Central memory CD4-positive, alpha-beta T cell (primary cell): ENCODE measurements at places on chromosomes 5 and 9.

- DNase-seq: no peak
These were observed 21.1 kb upstream of the GAS1 start for GRCh38 chr9:86968258-86968920.

GRCh38 chr5:127235136-127235535 lies 55.5 kb upstream of the MEGF10 start:
- no peak for DNase-seq

DNA sequence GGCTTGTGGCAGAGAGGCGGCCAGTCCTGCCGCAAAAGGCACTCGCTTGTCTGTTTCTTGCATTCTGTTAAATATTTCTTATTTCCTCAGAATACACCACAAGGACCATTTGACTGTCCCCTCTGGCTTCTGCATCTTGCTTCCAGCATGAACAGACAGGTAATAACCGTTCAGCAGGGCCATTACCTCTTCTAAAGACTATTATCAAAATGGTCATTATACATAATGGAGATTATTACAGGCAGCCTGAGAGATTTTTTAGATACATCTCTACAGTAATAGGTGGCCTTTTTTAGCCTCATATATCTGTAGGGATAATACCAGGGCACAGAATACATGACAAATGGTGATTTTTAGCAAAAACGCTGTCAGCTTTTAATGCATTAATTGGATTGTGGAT lies 382.0 kb downstream of the PSAT1 start:
- no peak for DNase-seq

DNA sequence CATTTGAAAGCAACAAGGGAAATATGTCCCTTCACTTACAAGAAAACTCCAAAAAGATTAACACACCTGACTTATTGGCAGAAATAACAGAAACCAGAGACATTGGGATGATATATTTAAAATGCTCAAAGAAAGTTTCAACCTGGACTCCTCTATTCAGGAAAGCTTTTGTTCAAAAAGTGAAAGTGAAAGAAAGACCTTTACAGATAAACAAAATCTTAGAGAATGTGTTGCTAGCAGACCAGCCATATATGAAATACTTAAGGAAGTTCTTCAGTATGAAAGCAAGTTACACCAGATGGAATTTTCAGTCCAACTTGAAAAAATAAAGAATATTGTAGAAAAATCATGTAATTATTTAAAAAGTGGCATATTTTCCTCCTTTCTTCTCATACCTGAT lies 1075.1 kb downstream of the NR2F1-AS1 start:
- DNase-seq: no peak

- DNase-seq: no peak
These were observed 222.2 kb upstream of the TMEM161B start for GRCh38 chr5:88490874-88491273.

DNA sequence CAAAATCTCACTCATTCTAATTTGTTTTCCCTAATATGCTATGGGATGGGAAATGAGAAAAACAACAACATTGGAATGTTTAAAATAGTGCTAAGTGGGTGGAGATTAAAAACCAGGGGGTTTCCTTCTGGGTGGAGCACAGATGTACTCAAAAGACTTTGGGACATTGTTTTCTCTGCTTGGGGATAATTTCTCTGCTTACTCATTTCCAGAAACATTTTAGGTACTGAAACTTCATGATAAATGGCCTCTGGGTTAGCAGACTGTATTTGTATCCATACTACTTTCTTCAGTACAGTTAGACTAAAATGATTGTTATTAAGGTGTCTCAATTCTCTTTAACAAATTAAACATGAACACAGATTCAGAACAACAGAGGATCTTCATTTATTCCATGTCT lies 17.4 kb downstream of the ELOVL7 start:
- no peak for DNase-seq

GRCh38 chr9:125463926-125464325 lies 202.3 kb downstream of the GAPVD1 start:
- DNase-seq: no peak

- DNase-seq: no peak
These were observed 285.6 kb downstream of the PRR16 start for GRCh38 chr5:120749737-120750136.

- no peak for DNase-seq
These were observed 6.9 kb downstream of the SREK1 start for GRCh38 chr5:66151030-66151429.

DNA sequence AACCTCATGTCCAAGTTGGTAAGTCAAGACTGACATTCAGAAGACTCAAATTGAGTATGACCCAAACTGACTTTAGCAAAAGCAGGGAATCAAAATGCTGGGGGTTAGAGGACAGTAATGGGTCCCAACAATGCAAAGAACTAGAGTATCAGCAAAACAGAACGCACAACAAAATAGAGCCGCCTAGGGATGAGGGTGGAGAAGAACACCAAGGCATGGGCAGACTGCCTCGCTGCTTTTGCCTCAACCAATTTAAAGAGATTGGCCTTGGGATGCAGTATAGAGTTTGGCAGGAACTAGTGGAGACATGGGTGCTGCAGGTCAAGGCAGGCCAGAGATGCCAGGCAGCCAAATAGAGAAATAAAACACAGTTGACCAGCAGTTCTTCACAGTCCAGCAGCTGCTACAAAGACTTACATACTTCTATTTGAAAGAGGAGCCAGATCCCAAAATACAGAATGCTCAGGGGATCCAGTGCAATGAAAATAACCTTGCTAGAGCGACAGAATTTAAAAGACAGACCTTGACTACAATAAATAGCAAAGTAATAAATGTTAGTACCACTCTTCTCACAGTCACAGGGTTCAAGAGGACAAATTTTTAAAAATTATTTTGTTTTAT lies 83.9 kb upstream of the NIPBL start:
- no peak for DNase-seq

- DNase-seq: peak; percentile 27
These were observed 46.6 kb upstream of the PRSS3 start for GRCh38 chr9:33748633-33749304.

DNA sequence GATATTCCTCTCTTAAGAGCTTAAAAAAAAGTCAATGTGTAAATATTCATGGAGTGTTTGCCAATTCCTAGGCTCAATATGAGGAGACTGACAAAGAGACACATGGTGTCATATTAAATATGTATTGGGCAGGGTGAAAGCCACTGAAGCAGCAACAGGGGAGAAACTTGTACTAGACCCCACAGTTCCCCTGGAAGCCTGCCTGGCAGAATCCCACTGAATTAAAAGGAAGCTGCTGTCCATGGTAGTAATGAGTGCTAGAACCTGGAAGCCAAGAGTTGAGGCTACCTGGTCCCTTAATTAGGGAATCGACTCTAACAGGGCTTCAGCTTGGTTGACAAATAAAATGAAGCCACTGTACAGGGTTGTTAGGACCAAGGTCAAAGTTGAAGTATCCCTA lies 129.4 kb upstream of the GPR151 start:
- no peak for DNase-seq

DNA sequence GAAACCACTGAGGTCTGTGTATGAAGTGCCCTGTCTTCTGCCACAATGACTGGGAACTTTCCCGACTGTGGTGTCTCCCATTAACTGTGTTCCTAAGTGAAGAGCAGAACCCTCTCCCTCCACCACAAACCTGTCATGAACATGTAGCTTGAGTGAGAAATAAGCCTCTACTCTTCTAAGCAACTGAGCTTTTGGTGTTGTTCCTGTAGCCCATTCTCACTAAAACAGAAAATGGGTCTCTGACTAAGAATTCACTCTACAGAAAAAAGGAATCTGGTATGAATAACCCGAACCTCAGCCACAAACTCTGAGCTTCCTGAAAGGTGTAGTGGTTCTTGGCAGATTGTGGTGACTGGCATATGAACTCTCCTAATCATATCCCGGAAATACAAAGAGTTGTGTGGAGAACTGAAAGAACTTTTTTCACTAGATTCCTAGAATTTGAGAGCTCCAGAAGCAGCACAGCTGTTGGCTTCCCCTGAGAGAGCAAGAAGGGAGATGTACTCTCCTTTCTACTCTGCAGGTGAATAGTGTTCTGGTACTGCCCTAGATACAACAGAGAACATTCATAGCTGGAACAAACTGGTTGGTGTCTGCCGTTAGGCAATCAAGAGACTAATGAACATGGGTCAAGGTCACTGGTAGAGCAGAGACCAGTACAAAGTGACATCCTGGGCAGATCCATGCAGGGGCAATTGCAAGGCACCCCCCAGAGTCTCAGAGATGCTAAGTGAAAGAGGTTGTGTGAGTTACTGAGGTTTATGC lies 283.8 kb downstream of the PDE4D start:
- DNase-seq: no peak

DNA sequence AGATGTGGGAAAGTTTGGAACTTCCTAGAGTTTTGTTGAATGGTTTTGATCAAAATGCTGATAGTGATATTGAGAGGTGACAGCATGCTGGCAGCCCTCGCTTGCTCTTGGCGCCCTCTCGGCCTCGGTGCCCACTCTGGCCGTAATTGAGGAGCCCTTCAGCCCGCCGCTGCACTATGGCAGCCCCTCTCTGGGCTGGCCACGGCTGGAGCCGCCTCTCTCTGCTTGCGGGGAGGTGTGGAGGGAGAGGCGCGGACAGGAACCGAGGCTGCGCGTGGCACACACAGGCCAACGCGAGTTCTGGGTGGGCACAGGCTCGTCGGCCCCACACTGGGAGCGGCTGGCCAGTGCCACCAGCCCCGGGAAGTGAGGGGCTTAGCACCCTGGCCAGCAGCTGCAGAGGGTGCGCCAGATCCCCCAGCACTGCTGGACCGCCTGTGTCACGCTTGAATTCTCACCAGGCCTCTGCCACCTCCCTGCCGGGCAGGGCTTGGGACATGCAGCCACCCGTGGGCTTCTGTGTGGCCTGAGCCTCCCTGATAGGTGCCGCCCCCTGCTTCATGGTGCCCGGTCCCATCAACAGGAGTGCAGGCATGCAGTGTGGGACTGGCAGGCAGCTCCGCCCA lies 488.5 kb downstream of the CYLC2 start:
- DNase-seq: no peak

- no peak for DNase-seq
These were observed 1248.0 kb downstream of the MAT2B start for GRCh38 chr5:164753434-164753833.

DNA sequence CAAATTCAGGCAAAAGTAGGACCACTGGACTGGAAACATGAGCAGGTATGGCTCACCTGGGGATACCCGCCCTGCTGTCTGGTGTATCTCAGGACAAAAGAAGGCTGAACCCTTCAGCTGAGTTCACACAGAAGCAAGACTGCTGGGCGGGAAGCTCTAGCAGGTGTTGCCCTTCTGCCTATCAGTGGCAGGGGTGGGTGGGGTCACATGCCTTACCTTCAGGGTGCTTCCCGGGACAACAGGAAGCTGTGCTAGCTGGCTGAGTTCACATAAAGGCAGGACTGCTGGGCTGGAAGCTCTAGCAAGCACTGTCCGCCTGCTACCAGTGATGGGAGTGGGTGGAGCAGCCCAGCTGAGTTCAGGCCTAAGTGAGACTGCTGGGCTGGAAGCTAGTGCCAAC lies 498.8 kb upstream of the ZNF608 start:
- DNase-seq: no peak

DNA sequence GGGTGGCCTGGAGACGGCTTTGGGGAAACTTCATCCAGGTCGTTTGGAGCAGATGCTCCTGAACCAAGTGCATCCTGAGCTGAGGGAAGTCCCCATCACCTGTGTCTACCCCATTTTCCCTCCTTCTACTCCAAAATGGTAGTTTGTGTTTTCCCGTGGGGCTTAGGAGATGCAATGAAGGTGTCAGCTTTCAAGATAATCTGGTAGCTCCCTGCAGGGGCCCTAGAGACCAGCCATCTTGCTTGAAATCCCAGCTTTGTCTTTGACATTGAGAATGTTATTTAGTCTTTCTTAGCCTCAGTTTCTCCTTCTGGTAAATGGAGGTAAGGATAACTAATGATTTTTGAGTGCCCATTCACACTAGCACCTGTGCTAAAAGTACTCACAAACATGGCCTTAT lies 77.4 kb downstream of the WWC1 start:
- DNase-seq: no peak

DNA sequence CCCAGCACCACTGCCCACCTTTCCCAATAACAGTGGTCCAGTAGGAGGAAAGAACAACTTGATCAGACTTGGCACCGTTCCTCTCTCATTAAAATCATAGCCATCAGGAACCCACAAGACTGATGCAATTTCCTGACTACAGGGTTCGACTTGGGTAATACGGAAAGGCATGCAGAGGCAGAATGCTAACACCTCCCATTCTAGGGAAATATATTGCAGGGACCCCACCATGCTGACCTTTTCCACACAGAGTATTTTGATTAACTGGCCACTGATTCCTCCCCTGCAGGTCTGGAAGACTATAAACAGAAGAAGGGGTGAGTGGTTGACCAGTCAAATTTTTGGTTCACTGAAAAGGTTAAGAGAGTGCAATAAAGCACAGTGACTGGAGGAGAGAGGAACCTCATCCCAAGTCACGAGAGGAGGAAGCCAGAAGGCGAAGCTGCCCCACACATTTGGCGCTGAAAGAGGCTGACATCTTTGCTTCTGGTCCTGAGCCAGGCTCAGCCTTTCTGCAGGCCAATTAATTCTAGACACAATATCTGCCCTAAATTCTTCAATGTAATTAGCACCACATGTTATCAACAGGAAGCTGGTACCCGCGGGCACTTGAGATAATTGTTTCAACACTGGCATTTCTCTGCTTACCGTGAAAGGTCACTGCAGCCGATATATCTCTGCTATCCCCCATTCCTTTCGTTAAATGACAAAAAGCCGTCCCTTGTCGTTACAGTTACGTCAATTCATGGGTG lies 64.7 kb upstream of the SPOCK1 start:
- DNase-seq: no peak

GRCh38 chr5:32551865-32552264 lies 33.5 kb upstream of the SUB1 start:
- DNase-seq: no peak
